ENCODE measurements at places on chromosomes 7 and 10.

- DNase-seq: no peak
These were observed 485 bp downstream of the ALOX5 start for GRCh38 chr10:45374350-45375052.

DNA sequence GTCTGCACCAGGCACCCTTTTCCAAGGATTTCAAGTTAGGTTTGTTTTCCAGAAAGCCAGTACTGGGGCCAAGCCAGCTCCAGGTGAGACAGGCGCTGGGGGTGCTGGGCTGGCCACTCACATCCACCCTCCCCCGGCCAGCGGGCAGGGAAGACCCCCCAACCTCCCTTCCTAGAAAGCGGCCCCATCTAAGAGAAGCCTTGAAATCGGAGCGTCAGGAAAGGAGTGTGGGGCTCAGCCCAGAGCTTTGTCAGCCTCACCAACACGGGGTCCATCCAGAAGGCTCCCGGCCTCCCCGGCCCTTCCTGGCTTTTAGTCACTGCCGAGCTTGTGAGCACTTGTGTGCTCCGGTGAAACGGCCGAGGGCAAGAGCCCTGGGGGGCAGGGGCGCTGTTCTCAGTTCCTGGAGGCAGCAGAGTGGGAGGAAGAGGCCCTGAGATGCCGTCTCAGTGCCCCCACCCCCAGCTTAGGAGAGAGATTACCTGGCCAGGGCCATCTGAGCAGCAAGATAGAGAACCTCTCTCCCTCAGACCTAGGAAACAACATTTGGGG, 39.6 kb downstream of the PDGFA start:
- no peak for DNase-seq

DNA sequence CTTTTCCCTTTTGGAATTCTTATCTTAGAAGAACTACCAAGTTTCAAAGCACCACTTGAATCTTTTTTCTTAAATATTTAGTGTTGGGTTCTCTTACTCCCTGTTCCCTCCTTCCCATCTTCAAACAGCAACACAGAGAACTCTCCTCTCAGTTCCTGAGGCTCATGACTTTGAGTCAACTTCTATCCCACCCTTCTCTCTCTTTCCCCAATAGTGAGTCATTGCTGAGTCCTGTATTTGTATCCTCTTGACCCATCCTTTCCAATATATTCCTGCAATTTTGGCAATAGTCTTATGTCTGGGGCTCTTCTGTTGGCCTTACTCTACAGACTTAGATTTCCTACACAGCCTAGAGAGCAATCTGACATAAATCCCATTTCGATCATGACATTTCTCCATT, 20.8 kb upstream of the JCAD start:
- no peak for DNase-seq

- peak; percentile 73 for DNase-seq
These were observed 166.2 kb downstream of the FAM107B start for GRCh38 chr10:14608381-14609001.

DNA sequence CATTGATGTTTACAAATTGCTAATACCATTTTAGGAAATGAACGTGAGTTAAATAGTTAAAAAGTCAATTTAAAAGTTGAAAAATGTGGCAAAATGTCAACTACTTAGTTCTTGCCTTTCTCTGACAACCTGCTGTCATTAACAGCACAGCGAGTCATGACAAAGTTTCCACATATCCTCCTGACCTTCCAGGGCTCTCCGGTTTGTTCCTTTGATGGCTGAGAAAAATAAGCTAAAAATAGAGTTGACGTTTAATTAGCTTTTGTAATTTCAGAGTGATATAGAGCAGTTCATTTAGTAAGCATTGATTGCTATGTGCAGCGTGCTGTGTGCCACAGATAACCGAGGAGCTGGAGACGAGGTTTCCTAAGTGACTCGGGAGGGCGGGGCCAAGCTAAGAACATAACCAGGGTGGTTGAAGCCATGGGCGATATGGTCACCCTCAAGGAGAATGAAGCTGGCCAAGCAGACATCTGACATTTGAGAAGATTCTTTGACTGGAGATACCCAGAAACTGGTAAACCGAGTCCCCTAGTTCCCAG, 47.9 kb downstream of the OGDH start:
- DNase-seq: no peak

DNA sequence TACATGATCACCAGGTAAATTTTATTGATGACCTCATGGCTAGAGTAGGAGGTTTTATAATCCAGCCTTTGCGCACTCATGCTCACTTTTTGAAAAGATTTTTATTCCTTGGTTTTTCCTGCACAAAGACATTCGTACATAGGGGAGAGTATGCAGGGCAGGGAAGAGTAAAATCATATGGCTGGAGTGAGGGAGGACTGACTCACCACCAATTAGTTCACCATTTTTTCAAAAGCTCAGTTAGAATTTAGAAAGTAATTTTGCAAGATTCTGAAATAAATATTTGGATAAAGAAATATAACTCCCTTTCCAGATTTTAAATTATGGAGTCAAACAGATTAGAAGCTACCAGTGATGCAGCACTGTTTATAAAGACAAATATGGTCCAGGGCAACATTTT, 111.9 kb downstream of the SEMA3D start:
- DNase-seq: no peak

- DNase-seq: no peak
These were observed at the start of gene CHAT for GRCh38 chr10:49613882-49614241. CHAT (plus strand) TSS chr10:49614037; CDS start chr10:49614190, 153 bp downstream.

- DNase-seq: peak; percentile 72
These were observed 1.9 kb downstream of the HIPK2 start for GRCh38 chr7:139775829-139776266.

DNA sequence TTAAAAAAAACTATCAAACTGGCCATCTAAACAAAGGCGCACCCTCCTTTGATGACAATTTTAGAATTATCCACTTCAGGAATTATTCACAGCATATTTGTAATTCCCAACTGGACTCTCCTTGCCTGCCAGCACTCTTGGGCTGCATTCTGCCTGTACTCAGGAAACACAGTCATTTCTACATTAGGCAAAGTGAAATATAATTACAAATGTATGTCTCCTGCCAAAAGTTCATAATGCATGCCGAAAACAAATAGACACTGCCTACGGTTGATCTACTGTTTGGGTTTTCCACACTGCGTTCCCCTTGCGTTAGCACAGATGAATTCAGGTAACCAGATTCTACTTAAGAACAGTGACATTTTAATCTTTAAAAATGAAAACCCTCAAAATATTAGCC, 1.9 kb downstream of the HGF start:
- no peak for DNase-seq

GRCh38 chr7:142632271-142633134, 116.8 kb upstream of the PRSS1 start:
- DNase-seq: peak; percentile 93

GRCh38 chr7:69411018-69411417, 187.3 kb upstream of the AUTS2 start:
- no peak for DNase-seq

- DNase-seq: no peak
These were observed 394.7 kb downstream of the PTPRN2 start for GRCh38 chr7:158192956-158193355.

DNA sequence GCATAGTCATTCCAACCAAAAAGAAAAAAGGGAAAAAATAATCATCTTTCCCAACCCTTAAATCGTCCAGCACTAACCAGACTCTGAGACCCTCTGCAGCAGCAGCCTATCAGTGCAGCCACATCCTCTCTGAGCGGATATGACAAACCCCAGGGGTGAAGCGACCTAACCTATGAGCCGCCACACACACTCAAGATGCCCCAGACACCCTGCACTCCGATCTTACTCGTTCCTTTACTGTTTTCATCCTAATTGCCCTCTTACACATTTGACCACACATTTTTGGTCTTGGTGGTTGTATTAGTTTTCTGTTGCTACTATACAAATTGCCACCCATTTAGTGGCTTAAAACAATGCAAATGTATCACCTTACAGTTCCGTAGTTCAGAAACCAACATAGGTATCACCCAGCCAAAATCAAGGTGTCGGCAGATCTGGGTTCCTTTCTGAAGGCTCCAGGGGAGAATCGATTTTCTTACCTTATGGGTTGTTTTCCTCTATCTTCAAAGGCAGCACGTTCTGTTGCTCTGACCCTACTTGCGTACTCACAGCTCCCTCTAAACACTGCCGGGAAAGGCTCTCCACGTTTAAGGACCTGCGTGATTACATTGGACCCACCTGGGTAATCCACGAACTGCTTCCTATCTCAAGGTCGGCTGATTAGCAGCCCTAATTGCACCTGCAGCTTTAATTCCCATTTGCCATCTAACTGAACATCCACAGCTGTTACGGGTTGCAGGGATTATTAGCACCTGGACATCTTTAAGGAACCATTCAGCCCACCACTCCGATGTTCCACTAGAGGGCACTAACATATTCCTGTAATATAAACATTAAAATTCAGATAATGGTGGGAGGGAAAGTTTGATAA, 37.3 kb upstream of the PRSS1 start:
- no peak for DNase-seq

- no peak for DNase-seq
These were observed 160.1 kb downstream of the GALNT11 start for GRCh38 chr7:152185558-152185957.

DNA sequence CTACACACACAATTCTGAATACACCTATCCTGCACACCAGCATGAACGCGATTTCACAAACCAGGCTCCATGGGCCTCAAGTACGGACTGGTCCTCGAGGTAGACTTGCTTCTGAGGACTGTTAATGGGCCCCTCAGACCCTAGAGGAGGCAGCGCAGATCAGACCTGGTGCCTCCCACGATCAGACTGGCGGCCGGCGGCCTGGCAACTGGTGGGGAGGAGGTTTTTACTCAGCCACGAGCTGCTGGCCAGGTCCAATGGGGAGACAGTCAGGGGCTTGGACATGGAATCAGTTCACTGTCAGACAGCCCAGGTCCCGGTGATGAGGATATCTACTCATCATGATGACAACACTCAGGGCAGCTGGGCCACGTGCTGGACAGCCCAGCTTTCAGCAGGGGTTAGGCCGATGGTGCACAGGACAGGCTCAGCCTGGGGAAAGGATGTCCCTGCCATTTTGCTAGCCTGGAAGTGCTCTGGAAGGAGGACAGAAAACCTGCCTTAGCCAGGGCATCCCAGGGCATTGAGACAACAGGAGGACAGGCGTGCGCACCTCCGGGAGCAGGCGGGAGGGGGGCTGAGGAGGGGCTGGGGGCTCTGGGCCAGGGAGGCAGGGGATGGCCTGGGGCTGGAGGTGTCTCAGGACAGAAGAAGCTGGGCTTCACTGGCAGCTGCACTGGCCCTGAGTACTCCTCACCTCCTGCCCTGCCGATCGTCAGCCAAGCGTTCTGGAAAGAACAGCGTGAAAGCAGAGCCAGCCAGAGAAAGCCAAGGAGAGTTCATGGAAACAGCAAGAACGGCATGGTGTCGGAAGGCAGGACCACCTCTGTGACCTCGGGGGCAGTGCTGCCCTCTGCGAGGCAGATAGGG, 48.0 kb upstream of the RASGEF1A start:
- no peak for DNase-seq

GRCh38 chr7:93442478-93443224, 131.9 kb downstream of the CALCR start:
- DNase-seq: peak; percentile 54

- peak; percentile 25 for DNase-seq
These were observed 30.9 kb downstream of the FAM20C start for GRCh38 chr7:223118-223800.

- peak; percentile 82 for DNase-seq
These were observed 178.2 kb downstream of the DIP2C start for GRCh38 chr10:511101-511848.

DNA sequence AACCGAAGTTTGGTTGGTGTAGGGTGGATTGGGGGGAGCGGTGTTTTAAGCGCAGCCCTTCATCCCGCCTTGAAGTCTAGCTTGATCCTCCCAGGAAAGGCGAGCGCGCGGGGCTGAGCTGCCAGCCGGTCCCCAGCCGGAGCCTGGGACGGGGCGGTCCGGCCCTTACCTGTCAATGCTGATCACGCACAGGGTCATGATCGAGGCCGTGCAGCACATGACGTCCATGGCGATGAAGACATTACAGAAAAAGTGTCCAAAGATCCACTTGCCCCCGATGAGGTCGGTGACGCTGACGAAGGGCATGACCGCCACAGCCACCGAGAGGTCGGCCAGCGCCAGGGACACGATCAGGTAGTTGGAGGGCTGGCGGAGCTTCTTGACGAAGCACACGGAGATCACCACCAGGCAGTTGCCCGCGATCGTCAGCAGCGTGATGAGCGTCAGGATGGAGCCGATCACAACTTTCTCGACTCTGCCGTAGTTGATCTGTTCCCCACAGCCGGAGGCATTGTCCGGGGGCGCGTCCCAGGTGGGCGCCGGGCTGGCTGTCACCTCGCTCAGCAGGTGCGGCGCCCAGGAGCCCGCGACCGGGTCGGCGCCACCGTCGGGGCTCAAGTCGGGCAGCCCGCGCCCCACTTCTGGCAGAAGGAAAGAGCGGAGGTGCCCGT, 740 bp downstream of the HTR7 start:
- DNase-seq: no peak

DNA sequence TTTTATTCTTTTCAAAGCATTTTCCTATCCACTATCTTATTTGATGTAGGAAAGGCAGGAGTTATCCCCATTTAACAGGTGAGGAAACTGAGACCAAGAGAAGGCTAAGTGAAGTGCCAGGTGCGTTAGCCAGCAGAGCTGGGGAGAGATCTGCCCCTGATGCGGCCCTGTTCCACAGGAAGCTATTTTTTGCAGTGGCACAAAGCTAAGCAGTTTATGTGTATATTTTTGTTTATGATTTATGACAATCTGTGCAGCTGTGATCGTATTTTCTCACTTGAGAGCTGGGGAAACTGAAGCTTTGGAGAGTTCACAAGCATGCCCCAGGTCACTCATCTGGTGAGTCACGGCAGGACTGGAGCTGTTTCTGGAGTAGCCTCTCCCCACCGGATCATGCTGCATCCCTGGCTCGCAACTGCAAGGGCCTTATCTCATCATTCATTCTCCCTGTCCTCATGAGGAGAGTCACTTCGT, 38.8 kb downstream of the SLC29A3 start:
- DNase-seq: no peak

DNA sequence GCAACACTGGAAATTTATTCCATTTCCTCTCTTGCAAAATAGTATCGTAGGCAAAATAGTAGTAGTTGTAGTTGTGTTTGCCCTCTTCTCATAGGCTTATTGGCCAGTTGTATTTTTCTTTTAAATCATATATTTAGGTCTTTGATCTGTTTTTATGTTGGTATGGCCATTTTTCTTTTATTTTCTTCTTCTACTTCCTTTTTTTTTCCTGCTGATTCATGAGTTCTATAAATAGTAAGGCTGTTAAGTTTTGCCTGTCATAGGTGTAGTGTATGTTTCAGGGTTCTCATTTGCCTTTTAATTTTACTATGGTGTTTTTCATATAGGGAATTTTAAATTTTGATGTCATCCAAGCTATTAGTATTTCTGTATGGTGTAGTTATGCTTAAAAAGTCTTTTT, 25.4 kb upstream of the MRC1 start:
- no peak for DNase-seq

DNA sequence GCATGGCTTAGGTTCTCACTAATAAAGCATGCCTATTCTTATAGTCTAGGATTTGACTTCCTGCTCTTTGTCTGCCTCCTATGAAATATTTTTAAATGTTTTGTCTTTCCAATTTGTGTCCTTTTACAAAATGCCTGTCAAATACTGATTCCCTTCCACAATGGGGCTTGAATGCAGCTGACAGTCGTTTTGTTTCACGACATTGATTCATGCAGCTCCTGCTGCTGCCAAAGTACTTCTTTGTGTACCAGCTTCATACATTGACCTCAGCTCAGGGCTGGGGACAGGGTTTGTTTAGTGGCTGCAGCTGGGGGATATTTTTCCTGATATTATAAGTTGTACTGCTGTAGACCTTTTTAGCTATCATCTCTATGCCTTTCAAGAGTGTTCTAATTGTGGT, 371.9 kb upstream of the CHRM2 start:
- DNase-seq: no peak

- DNase-seq: no peak
These were observed 27.2 kb downstream of the IKZF1 start for GRCh38 chr7:50331564-50332208.
